Ovary (tissue), 10 donors: ENCODE measurements at places on chromosomes 1 and 21. TPM values are rescaled to one million over a fixed set of nuclear protein-coding genes. Genes with fewer than 3 reads are reported as not detected.

DNA sequence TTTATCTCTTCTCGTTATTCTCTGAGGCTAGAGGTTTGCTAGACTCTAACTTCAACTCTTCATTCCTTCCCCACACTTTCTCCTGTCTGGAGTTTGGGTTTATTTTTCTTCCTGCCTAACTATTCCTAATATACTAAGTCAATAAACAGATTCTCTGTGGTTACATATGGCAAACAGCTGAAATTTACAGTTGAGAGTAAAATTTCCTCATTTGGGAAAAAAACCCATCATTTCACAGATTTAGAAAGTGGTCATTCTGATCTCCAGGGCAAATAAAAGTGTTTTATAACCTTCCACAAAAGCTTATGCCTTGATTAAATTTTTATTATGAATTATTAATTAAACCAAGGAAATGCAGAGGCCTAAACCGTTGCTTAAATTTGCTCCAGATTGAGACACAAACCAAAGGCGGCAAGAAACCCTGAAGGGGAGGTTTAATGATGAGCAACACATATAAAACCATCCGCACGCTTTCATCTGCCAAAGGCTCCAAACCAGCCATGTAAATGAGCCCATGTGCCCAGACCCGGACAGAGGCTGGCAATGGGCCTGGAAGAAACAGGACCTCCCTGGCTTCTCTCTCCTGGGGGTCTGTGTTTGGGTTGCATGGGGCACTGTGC lies 201.7 kb upstream of the LMO4 start:
- DNase-seq = no peak

DNA sequence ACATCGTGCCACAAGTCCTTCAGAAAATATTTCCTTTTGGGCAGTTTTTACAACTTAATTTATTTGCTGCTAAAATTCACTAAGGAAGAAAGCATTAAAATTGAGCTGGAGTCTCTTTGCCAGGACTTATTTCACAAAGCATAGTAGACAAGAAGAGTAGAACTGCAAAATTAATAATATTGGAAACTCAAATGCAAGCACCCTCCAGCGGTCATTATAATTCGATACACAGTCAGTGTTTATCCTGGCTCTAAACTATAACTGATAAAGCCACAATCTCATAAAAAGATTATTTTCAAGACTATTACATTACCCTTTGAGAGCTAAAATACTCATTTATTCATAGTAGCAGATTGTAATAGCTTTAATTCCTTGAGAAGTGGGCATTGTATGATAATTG lies 655.4 kb downstream of the RWDD3 start:
- DNase-seq = no peak

GRCh38 chr1:63575340-63575826 lies 17.8 kb upstream of the PGM1 start:
- no peak for DNase-seq

DNA sequence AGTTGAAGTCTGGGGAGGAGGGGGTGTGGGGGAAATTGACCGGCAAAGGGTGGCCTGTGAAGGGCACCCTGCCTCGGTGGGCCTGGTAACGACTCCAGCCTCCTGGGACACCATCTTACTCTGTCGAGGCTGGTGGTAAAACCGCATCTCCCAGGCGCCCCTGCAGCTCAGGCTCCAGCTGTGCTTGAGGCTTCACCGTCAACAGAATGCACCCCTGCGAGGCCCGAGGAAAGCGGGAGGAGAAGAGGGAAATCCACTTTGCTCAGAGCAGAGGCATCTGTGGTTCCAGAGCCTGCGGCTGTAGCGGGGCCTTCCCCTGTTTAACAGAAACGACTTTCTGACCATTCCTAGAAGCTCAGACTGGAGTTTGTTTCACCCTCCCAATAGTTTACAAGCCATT lies 165.6 kb downstream of the NPHP4 start:
- DNase-seq = no peak

DNA sequence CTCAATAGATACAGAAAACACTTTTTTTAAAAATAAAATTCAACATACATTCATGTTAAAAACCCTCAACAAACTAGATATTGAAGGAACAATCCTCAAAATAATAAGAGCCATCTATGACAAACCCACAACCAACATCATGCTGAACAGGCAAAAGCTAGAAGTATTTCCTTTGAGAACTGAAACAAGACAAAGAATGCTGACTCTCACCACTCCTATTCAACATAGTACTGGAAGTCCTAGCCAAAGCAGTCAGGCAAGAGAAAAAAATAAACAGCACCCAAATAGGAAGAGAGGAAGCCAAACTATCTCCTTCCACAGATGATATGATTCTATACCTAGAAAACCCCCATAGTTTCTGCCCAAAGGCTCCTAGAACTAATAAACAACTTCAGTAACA lies 46.2 kb upstream of the IVNS1ABP start:
- no peak for DNase-seq

DNA sequence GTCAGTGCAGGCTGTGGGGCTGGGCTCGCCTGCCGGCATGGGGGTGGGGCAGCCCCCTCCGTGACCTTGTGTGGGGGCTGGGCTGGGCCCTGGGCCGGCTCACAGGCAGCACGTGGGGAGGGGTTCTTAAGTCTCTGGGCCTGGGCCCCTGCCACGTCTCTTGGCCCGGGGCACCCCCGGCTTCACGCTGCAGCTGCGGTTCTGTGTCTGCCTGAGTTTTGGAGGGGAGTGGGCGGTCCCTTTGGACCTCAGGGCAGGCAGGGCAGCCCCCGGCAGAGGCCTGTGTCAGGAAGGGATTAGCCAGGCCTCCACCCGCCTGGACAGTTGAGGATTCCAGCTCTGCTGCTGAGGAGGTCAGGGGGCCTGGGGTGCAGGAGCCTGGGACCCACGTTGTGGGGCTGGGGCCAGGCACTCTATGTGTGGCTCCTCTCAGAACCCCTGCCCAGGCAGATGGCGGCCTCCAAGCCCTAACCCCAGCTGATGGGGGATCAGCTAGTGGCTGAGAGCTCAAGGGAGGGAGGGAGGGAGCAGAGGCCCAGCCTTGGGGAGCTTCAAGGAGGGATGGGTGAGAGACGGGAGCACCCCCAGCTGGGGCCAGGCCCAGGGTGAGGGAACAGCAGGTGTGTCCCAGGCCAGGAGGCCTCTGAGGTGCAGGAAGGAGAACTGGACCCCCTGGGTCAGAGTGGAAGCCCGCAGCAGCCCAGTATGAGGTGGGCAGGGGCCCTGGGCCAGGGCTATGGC lies 1.8 kb upstream of the PLCH2 start:
- DNase-seq = no peak

- DNase-seq = no peak
Measured at GRCh38 chr1:33735624-33736023, 128.3 kb upstream of the HMGB4 start.

DNA sequence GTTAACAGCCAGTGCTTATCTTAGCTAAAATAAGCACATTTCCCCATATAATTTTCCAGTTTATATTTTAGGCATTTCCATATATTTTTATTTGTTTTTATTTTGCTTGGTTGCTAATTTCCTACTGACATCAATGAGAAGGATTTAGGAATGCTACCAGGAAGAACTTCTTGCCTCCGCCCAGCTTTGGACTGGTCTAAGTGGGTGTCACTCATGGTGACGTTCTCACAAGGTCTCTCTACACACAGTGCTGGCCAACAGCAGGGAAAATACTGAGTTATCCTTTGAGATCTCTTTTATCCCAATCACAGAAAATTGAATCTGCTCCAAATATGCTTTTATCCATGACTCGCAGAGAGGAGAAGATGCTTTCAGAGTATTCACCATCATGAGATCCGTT lies 13.2 kb downstream of the MX1 start:
- DNase-seq = no peak

DNA sequence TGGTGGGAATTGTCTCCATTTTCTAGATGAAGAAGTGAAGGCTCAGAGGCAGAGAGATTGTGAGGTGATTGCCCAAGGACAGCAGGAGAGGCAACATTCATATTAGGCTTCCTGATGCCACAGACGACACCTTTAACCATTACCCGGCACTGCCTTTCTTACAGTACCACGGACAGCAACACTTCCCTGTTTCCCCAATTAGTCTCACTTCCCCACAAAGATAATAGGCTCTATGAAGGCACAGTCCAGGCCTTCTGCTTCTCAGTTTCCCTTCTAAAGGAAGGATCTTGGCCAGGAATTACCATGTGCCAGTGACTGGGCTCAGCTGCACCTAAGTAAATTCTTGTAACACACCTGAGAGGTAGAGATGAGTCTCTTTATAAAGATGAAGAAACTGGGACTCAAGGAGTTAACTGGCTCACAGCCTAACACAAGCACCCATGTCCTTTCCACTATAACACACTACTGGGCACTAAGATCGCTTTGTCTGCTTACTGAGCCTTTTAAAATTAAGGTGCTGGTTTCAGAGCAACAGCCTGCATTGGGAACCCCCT lies 9.6 kb downstream of the IGSF9 start:
- no peak for DNase-seq

- no peak for DNase-seq
Measured at GRCh38 chr1:110223127-110223526, 13.0 kb downstream of the KCNC4 start.

DNA sequence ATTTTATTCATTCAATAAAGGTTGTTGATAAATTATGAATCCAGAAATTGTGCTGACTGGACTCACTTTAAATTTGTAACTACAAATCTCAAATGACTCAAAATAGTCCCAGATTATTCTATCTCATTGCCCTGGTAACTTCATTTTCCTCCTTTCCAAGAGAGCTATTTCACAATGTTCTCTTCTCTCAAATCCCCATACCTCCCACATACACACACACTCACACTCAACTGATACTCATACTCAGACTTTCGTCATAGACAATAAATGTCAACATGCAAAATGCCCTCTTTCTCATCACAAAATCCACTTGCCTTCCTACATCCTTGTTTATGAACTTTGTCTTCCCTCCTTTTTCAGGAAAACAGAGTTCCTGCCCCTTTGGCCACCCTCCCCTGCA lies 33.3 kb downstream of the EXTL2 start:
- DNase-seq = no peak

GRCh38 chr1:101219924-101220870 lies 16.6 kb upstream of the S1PR1 start:
- no peak for DNase-seq

DNA sequence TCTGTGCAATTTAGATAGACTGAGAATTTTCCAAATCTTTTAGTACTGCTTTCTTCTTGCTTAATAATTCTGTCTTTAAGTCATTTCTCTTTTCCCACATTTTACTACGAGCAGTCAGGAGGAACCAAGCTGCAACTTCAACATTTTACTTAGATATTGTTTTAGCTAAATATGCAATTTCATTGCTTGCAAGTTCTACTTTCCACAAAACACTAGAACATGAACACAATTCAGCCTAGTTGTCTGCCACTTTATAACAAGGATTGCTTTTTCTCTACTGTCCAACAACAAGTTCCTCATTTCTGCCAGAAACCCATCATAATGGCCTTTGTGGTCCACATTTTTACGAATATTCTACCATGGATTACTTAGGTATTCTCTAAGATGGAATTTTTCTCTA lies 36.6 kb downstream of the SORT1 start:
- DNase-seq = no peak

DNA sequence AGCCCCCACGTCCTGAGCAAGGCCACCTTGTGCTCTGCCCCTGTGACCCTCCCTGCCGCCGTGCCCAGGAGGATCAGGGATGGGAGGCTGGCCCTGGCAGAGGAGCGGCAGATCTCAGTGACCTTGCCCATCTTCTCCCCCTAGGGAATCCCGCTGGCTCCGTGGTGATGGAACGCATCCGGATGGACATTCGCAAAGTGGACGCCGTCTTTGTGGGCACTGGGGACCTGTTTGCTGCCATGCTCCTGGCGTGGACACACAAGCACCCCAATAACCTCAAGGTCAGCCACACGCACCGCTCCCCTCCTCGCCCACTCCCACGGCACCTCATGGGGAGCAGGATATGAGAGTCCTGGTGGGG lies 22.7 kb downstream of the CSTB start:
- no peak for DNase-seq

GRCh38 chr1:1907098-1907736 lies 7.8 kb upstream of the CALML6 start:
- peak; percentile 59 for DNase-seq

DNA sequence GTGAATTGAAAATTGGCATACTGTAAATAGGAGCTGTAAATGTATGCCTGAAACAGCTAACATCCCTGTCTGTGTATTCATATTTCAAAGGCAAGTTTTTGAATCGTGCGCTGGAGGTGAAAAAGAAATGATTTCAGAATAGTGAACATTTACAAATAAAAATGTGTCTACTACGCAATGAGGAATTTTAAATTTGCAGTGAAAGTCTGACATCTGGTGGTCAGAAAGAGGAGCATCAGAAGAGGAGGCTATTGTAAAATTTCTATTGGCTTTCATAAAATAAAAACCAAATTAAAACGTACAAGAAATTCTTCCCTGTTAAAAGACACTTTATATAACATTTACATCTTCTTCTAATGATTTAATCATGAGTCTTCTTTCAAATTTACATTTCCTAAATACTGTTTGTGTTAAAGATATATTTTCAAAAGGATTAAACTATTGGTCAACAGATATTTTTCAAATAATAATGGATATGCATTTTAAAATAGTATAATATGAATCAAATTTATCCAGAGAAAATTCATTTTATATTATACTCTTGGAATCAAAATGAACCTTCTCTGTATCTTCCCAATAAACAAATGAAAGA lies 113.7 kb upstream of the RRP15 start:
- no peak for DNase-seq

- peak; percentile 74 for DNase-seq
Measured at GRCh38 chr1:11796036-11796828, 9.5 kb downstream of the MTHFR start.

GRCh38 chr1:12480748-12481362 lies 137.2 kb downstream of the DHRS3 start:
- no peak for DNase-seq

DNA sequence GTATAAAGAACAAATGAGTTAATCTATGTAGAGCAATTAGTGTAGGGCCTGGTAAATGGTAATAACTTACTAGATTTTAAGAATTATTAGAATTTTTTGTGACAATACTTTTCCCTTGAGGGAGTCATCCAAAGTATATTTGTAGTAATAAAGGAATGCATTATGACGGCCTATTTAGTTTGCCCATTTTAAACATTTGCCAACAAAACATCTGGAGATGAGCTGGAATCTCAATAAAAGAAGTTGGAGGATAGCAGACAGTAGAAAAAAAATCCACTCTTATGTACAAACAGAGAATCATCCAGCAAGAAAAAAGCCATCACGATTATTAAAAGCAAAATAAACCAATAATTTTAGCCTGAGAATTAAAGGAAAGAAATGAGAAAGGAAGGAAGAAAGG lies 567.3 kb upstream of the ADAMTS5 start:
- no peak for DNase-seq

GRCh38 chr1:23163395-23163794 lies 5.3 kb downstream of the LUZP1 start:
- DNase-seq = no peak

GRCh38 chr1:181318858-181319235 lies 164.5 kb upstream of the CACNA1E start:
- no peak for DNase-seq

Gene CLDN19
- 0.07 TPM for polyA plus RNA-seq

Gene LAD1
- 0.13 TPM for polyA plus RNA-seq

Gene MACF1
- polyA plus RNA-seq = 93.6 TPM

Gene OXCT2
- polyA plus RNA-seq = 1.1 TPM

Gene ARHGAP29
- polyA plus RNA-seq = 7.9 TPM

Gene RGL1
- polyA plus RNA-seq = 54.2 TPM

Gene CD1E
- 2.5 TPM for polyA plus RNA-seq

Gene SELE
- 2.9 TPM for polyA plus RNA-seq

Gene LCE1F
- not detected for polyA plus RNA-seq

Gene LRRN2
- 6.2 TPM for polyA plus RNA-seq

Gene SYTL1
- 1.4 TPM for polyA plus RNA-seq

Gene KRTAP10-9
- polyA plus RNA-seq = not detected

Gene PRR9
- polyA plus RNA-seq = not detected
